ENCODE measurements at places on chromosomes 4 and X.

- no peak for DNase-seq
Observed at GRCh38 chrX:53713987-53714579, 27.6 kb upstream of the HUWE1 start.

DNA sequence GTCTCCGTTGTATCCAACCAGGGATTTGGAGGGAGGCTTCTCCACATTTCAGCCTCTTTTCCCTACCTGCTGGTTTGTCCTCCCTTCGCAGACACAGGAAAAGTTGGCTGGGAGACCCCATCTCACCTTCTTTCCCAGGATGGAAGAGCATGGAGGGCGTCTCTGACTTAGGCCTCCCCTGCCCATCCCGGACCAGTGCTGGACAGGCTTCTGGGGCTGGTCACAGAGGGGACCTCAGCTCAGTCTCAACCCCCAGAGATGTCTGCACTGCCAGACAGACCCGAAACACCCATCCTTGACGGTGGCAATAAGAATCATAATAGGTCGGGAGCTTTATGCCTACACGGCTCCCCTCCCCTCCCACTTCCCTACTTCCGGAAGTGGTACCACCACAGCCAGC, 1.6 kb downstream of the WFS1 start:
- no peak for DNase-seq

DNA sequence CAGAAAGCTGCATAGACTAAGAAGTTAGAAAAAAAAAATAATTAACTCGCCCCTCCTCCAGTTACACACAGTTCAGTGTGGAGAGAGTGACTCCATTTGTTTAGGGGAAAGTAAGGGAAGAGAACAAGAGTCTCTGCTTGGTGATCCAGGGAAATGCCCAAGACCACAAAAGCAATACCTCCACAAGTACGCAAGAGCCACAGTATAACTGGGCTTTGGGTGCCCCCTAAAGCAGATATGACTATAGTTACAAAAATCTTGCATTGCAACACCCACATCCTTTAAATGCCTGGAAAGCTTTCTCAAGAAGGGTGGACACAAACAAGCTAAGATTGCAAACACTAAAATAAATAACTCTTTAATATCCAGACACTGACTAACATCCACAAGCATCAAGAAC, 164.2 kb upstream of the NRK start:
- DNase-seq = no peak

DNA sequence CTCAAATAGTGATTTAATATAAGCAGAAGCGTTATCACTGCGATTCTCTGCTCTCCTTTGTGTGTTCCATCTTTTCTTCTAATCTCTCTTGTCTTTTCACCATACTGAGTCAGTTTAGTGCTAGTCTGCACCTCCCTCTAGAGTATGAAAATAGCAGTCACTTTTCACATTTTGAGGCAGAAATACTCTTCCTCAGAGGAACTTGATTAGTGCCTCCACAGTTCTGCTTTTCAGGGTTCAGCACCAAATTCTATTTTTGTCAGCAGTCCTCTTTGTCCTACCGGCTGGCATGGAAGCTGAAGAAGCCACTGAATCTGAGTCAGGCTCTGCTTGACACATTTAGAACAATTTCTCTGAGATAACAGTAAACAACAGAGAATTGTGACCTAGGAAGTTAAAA, 49.7 kb upstream of the ANKRD17 start:
- DNase-seq = no peak

DNA sequence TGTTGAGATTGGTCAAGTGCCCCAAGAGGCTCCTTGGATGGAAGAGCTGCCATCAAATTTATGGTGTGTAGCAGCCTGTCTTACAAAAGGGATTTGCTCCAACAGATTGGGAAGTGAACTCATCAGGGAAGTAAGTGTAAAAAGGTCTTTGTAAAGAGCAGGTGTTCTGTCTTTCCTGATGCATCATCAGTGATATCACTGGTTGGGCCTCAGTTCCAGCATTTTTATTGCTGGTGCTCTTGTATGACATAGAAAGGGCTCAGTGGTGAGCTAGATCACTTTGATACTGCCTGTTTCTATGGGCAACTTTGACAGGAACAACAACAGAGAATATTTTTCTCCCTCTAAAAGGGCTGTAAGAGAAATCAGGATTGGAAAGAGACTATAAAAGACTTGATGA, 8.7 kb upstream of the GABRE start:
- no peak for DNase-seq

DNA sequence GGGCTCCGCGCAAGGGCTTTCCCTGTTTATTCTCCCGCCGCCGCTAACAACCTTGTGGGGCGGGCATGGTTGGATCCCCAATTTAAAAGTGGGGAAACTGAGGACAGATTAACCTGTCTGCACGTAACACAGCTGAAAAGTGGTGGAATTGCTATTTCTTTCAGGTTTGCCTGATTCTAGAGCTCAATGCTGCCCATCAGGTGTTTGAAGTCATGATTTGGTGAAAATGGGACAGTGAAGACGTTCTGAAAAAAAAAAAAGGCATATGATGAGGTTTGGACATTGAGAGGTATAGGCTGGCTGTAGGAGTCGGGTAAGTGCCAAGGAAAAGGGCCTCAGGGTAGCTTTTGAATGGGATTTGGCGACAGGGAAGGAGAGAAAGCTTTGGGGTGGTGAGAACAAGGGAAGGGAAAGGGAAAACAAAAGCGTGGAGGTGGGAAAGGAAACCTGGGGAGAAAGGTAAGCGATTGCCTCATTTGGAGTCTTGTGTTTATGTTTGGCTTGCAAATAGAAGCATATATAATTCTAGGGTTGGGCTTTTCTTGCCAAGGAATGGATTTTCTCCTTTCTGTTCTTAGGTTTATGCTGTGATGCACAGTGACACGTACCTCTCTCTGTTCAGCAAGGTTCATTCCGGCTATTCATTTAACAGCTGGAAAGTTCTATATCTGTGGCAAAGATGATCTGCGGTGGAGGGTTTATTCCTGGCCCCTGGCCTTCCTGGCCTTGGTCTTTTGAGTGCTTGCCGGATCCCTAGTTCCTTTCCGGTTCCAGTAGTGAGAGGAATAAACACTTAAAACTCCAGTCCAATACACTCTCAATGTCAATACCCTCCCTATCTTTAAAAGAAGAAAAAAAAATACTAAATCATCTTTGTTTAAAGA, 2.4 kb upstream of the STIM2 start:
- DNase-seq = no peak

GRCh38 chrX:10011261-10011931, 44.2 kb downstream of the CLDN34 start:
- DNase-seq = no peak

DNA sequence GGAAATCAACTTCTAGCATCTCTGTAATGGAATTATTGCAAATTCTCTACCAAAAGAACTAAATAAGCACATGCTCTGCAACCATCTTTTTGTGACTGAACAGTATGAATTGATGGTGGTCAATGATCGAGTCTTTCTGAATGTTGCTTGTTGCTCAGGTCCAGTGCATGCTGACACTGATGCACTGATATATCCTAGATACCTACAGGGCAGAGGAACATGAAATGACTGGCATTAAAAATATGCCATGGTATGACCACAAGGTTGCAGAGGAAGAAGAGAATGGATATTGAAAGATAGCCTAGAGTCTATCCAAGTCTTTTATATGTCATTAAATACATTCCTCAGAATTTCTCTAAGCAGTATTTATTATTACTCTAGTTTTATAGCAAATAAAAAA, 692.8 kb upstream of the TENM3 start:
- no peak for DNase-seq

- no peak for DNase-seq
Observed at GRCh38 chr4:73487233-73487632, 5.7 kb downstream of the AFM start.

DNA sequence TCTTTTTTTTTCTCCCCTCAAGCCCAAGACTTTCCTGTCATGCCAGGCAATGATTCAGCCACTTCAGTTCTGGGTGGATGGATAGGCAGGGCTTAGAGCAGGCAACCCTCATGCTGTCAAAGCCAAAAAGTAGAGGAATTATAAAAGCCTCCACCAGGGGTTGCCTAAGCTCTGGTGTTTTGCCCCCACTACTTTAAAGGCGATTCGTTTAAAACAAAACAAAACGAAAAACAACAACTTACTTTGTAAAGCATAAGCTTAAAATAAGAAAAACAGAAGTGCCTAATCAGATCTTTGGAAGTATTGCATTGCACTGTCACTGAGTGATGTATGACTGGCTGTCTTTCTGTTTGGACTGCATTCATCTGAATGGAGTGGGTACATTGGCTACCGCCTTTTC, 5.3 kb upstream of the IDS start:
- no peak for DNase-seq

GRCh38 chrX:120660637-120661036, 30.8 kb upstream of the C1GALT1C1 start:
- no peak for DNase-seq

DNA sequence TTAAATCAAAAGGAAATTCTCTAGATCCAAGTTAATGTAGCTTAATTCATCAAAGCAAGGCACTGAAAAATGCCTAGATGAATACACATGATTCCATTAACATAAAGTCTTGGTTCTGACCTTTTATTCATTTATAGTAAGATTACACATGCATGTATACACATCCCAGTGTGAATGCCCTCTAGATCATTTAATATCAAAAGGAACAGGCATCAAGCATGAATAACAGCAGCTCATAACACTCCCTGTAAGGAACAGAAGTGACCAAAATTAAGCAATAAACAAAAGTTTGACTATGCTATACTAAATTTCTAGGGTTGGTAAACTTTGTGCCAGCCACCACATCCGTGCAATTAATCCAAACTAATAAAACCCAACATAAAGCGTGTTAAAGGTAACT, 511.5 kb downstream of the SPIN4 start:
- no peak for DNase-seq

DNA sequence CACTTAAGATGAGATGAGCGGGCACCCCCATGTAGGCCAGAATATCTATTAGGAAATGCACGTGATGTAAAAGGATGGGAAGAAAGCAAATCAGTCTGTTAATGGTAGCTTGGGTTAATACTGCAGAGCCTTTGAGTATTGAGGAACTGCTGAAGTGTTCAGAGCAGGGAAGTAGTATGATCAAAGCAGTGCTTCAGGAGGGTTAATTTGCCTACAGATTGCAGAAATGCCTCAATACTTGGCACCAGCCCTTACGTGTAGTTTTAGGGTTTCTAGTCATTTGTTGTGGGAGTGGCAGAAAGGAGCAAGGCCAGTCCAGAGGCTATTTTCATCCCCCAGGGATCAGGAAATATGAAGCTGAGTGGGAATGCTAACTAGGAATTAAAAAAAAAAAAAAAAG, 19.7 kb downstream of the ZFX start:
- DNase-seq = no peak
